ENCODE measurements at places on chromosomes 5 and 9.

- DNase-seq, result no peak
Observed at GRCh38 chr5:174311121-174311520, 265.6 kb downstream of the NSG2 start.

GRCh38 chr5:58582803-58583491 lies at the start of gene RAB3C:
TSS of gene RAB3C (plus strand) at chr5:58583075. CDS start at chr5:58583209, 134 bp downstream.
- DNase-seq, result peak; percentile 88

DNA sequence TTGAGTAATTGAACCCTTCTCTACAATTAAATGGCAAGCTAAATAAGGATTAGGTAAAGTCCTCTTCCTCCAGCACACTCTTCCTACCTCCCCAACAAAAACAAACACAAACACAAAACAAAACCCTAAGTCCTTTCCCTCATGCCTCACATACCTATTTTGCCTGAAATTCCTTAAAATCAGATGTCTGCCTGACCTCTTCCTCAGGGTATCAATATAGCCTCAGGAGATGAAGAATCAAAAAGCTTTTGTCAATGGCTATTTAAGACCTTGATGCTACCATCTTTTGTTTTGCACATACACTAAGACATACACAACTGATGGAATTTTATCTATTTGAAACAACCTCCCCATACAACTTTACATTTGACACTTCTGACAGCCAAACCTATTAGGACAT lies 75.1 kb downstream of the TUSC1 start:
- DNase-seq, result no peak

- no peak for DNase-seq
Observed at GRCh38 chr9:25255216-25255615, 423.0 kb downstream of the TUSC1 start.

DNA sequence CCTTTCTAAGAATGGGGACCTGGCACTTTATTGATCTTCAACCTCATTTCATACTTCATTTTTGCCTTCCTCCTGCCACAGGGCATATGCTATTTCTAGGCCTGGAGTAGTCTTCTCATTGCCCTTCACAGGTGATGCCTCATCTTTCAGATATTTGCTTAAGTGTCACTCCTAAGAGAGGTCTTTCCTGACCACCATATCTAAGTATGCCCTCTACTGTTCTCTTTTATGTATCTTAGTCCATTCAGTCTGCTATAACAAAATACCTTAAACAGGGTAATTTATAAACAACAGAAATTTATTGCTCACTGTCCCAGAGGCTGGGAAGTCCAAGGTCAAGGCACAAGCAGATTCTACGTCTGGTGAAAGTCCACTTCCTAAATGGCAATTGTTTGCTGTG lies 99.1 kb downstream of the ADAMTS6 start:
- DNase-seq, result no peak

GRCh38 chr5:54616031-54616430 lies 98.5 kb downstream of the SNX18 start:
- no peak for DNase-seq

DNA sequence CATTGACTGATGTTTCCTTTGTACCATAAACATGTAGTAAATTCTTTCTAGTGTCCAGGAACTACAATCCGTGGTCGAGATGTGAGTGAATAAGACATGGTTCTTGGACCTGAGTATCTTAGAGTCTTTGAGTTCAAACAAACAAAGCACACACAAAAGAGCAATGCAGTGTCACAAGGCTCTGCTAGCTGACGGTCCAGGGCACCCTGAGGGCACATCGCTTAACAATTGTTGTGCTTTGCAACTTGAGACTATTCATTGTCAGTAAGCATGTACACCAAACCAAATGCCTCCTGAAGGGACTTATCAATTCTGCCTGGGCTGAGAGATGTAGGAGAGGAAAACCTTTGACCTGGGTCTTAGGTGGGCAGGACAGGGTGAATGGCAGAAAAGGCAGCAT lies 84.8 kb downstream of the CAMK4 start:
- peak; percentile 49 for DNase-seq

DNA sequence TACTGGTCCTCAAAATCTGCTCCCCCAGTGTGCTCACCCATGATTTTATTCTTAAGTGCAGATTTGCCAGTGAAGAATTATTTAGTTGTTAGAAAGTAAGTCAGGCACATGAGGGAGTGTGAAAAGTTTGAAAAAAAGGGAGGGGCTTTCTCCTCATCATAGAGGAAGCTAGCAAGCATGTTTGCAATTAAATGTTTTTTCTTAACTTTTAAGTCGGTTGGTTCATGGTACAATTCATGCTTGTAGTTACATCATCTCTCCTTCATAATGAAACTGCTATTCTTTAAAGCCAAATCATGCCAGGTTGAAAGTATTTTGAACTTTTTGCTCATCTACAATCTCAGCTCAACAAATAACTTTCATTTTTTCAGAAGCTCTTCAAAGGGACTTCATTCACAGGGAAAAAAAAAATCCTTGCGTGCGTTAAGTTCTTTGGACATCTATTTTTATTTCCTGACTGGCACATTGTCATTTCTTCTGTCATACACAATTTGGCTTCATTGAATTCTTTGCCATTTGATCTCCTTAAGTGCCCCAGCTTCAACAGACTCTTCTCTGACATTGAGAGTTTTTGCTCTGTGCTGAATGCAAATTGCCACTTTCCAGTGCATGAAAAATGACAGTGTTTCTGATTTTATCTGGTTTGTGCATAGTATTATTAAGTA lies 456.9 kb downstream of the TMEM232 start:
- no peak for DNase-seq

DNA sequence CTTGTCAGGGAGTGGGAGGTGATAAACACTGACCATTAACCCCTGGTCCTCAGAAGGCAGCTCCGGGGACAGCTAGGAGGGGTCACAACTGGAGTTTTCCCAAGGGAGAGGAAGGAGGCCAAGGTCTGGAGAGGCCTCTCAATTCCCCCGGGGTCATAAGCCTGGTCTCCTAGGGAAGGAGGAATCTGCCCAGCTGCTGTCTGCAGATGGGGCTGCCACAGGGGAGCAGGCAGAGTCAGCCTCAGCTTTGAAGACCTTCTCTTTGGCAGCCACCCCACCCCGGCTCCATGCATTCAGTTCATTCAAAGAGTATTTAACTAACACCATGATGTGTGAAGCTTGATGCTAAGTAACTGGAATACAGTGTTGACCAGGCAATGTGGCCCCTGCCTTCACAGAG lies 74.6 kb upstream of the HSPA9 start:
- peak; percentile 60 for DNase-seq

GRCh38 chr9:91214086-91214485 lies 147.6 kb downstream of the AUH start:
- no peak for DNase-seq

DNA sequence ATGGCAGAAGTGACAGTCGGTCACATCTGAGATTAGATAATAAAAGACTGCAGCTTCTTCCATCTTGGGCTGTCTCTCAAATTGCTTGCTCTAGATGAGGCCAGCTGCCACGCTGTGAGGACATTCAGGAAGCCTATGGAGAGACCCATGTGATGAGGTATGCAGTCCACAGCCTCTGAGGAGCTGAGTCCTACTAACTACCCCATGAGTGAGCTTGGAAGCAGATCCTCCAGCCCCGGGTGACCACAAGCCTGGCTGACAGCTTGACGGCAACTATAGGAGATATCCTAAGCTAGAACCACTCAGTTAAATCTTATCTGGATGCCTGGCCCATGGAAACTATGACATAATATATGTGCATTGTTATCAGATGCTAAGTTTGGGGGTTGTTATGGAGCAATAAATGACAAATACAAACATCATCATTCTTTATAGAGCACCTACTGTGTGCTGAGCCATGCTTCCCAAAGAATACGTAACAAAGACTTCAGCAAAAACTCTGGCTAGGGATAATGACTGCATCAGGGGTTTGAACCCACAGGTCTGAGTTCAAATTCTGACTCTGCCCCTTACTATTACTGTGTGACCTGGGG lies 26.7 kb downstream of the KCNV2 start:
- DNase-seq, result no peak

DNA sequence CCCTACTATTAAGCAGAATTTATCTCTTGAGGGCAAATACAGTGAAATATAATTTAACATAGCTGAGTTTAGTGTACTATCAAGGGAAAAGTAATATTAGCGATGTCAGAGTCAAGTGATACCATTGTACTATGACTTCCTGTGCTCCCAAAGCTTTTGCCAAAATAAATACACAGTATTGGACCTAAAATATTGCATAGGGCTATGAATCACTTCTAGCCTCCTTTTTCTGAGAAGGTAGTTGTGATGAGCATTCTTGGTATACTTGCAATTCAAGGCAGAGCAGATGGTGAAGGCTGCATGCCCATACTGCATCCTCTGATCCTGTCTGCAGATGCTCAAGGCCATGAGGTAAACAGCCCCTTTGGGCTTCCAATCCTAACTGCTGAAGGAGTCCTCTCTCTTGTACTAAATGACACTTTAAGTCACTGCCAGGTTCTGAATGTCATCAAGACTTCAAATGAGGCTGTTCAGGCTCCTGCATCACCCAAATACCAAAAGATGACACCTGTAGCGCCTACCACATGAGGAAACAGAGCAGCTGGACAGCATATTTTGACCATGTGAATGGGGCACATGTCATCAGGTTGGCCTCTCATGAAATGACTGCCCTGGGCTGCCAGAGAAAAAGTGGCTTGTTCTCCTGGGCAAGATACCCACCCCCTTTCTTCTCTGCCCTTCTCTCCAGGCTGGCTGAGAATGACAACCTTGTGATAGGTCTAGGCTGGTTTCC lies 29.7 kb upstream of the PPP2CA start:
- DNase-seq, result no peak

DNA sequence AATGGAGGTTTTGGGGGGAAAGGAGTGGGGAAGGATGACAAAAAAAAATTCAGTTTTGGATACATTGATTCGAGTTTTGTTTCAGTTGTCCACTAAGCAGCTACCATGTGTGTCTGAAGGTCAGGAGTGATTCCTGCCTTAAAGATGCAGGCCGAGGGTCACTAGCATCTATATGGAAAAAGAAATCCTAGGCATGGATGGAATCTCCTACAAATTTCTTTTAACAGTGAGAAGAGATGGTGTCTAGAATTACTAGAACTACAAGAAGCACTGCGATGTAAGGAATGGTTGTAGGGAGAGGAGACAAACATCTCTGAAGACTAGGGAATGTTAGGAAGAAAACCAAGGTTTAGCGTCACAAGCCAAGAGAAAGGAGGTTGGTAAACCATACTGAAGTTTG lies 19.6 kb upstream of the TRIO start:
- DNase-seq, result no peak

DNA sequence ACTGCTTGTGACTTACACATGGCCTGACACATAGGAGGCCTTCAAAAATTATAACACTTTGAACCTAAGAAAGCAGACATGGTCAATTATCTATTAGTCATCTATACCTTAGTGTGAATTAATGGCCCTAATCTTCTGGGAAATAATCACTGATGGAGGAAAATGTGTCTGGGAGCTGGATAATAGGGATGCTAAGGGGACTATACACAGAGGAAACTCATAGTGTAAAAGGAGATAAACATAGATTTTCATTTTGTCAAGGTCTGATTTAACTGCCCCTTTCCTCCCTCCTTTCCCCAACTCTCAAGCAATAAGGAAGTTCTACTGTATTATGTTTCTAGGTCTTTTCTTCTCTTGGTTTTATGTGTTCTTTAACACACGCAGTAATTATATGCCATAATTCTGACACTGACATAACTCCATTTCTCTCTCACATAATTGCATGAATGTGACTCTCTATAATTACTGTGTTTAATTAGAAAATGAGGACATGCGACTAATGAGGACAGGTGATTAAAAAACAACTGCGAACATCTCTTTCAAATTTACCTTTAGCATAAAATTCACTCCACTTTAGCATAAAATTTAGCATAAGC lies 18.7 kb upstream of the PRELID2 start:
- no peak for DNase-seq

DNA sequence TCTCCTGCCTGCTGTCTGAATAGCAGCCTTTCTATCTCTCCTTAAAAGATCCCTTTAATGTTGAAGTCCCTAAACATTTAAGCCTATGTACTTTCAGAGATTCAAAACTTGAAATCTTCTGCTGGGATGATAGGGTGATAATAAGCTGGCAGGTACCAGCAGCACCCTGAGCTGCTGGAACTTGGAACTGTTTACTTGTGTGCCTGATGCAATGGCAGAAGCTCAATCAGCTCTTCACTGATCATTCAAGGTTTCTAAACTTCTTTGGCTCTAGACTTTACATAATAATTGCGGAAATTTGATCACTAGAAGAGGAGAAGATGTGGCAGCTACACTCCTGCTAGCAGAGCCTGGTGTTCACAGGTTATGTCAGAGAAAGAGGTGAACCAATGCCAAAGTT lies 27.6 kb downstream of the MRPS27 start:
- no peak for DNase-seq

DNA sequence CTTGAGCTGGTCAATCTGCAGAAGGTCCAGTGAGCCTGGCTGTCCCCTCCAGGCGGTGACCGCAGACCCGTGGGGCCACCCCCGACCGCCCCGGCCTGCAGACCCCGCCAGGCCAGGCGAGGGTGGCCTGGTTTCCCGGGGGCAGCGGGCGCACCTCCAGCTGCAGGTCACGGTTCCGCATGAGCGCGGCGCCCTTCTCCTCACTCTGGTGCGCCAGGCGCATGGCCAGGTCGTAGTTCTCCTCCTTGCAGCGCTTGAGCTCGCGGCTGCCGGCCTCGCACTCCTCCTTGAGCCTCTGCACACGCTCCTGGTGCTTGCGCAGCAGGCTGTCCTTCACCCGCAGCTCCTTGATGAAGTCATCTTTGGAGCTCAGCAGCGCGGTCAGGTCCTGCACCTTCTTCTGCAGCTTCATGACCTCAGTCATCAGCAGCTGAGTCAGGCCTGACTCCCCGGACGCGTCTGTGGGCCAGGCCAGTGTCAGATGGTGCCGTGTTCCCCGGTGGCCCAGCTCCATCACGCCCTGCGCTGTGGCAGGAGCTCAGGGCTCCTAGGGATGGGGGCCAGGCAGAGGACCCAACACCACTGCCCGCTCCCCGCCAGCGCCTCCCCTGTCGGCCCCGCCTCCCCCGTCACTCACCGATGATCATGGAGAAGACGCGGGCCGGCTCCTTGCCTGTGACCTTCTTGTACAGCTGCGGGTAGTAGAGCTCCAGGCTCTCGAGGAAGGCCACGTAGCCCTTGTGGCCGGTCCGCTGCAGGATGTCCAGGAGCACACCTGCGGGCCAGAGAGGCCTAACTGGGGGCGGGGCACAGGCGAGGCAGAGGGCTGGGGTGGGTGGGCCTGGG lies 2.6 kb downstream of the CARD9 start:
- DNase-seq, result no peak

GRCh38 chr5:52989781-52990527 lies 802 bp downstream of the ITGA2 start:
- peak; percentile 33 for DNase-seq

- DNase-seq, result peak; percentile 35
Observed at GRCh38 chr9:71758785-71759184, 9.5 kb downstream of the CEMIP2 start.

GRCh38 chr5:115531380-115531779 lies 13.2 kb downstream of the FEM1C start:
- DNase-seq, result no peak

DNA sequence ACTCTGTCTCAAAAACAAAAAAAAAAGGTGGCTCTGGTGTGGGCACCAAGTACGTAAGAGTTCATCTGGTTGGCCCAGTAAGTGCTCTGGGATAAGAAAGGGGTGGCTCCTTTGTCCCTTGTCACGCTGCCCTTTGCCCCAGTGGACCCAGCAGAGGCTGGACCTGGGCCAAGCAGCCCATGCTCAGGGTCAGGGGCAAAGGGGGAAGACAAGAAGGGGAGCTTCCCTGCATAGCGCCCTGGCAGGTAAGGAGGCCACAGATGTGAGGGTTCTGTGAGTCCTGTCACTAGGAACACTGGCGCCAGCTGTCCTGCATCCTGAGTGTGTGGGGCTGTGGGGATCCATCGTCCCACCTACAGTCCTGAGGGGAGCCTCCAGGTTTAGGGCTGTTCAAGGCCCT lies 65.3 kb downstream of the GADD45G start:
- no peak for DNase-seq
